ENCODE measurements at places on chromosomes 11 and 22. TPM values are rescaled to one million over a fixed set of nuclear protein-coding genes. Genes with fewer than 3 reads are reported as not detected.

TREH gene
- total RNA-seq = not detected

RIC3 gene
- 15.7 TPM for total RNA-seq

MRGPRX4 gene
- total RNA-seq = not detected

KRTAP5-4 gene
- not detected for total RNA-seq

ARHGEF17 gene
- total RNA-seq = 16.9 TPM

P2RY2 gene
- total RNA-seq = 1.2 TPM

ZP1 gene
- total RNA-seq = not detected

C11orf65 gene
- 1.1 TPM for total RNA-seq

SLC5A1 gene
- total RNA-seq = not detected

GLB1L3 gene
- 35.9 TPM for total RNA-seq

FOLH1 gene
- not detected for total RNA-seq

TTC28 gene
- 13.0 TPM for total RNA-seq
